Liver (tissue), 10 donors: ENCODE measurements at places on chromosomes 5 and 9. TPM values are rescaled to one million over a fixed set of nuclear protein-coding genes. Genes with fewer than 3 reads are reported as not detected.

Gene FLT4
- 8.7 TPM for total RNA-seq

- DNase-seq, result no peak
- no peak overlapping the region for H3K27ac ChIP-seq
- no peak overlapping the region for H3K4me3 ChIP-seq
- H3K36me3 ChIP-seq, result no peaks in the 10 kb centered on the region
These were observed 2.4 kb upstream of the DAB2 start for GRCh38 chr5:39427229-39427628.

Gene ANKRD31
- 0.05 TPM for total RNA-seq

Gene ANXA1
- total RNA-seq, result 15.6 TPM

Gene ADAMTS2
- 24.3 TPM for total RNA-seq

Gene FIBCD1
- not detected for total RNA-seq

Gene MRPL36
- 22.3 TPM for total RNA-seq

DNA sequence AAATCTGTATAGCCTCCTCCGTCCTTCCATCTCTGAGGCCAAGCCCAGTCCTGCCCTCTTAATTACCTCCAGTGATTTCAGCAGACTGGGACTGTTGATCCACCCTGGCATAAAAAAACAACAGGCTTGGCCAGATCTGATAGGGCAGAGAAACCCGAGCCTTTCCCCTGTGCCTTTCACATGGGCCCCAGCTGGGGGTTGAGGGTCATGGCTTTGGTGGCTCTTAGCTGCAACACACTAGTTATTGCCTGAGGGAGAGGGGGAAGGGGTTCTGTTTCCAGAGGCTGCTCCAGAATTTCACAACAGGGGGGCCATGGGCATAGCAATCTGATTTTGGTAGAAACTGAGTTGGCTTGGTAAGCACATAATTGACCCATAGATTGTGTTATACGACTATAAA, 21.2 kb upstream of the PANK3 start:
- peak overlapping the region; percentile 71 for H3K27ac ChIP-seq
- no peak overlapping the region for H3K4me3 ChIP-seq
- no peaks in the 10 kb centered on the region for H3K27me3 ChIP-seq
- H3K36me3 ChIP-seq, result no peaks in the 10 kb centered on the region
- peak; percentile 55 for DNase-seq
- H3K4me1 ChIP-seq, result peaks cover 33% of the 10 kb centered on the region

GRCh38 chr5:83331842-83332241, 139.7 kb upstream of the VCAN start:
- H3K4me1 ChIP-seq, result no peaks in the 10 kb centered on the region
- no peak overlapping the region for H3K27ac ChIP-seq
- no peak overlapping the region for H3K4me3 ChIP-seq
- DNase-seq, result no peak

- no peaks in the 10 kb centered on the region for H3K27me3 ChIP-seq
- peaks cover 18% of the 10 kb centered on the region for H3K4me1 ChIP-seq
- H3K27ac ChIP-seq, result no peak overlapping the region
- DNase-seq, result no peak
These were observed 41.4 kb downstream of the DUSP1 start for GRCh38 chr5:172729588-172729987.

Gene SSNA1
- total RNA-seq, result 29.8 TPM

Gene IL33
- 15.3 TPM for total RNA-seq

- no peak overlapping the region for H3K4me3 ChIP-seq
- H3K27me3 ChIP-seq, result no peaks in the 10 kb centered on the region
- H3K36me3 ChIP-seq, result no peaks in the 10 kb centered on the region
- H3K4me1 ChIP-seq, result no peaks in the 10 kb centered on the region
These were observed 23.4 kb downstream of the PCA3 start for GRCh38 chr9:76787677-76788076.

Gene PCA3
- total RNA-seq, result 0.33 TPM

- H3K4me3 ChIP-seq, result no peak overlapping the region
- H3K4me1 ChIP-seq, result peaks cover 7% of the 10 kb centered on the region
- no peaks in the 10 kb centered on the region for H3K27me3 ChIP-seq
- no peaks in the 10 kb centered on the region for H3K36me3 ChIP-seq
- H3K27ac ChIP-seq, result peak overlapping the region; percentile 85
These were observed 64.6 kb downstream of the ENC1 start for GRCh38 chr5:74575741-74576538.

DNA sequence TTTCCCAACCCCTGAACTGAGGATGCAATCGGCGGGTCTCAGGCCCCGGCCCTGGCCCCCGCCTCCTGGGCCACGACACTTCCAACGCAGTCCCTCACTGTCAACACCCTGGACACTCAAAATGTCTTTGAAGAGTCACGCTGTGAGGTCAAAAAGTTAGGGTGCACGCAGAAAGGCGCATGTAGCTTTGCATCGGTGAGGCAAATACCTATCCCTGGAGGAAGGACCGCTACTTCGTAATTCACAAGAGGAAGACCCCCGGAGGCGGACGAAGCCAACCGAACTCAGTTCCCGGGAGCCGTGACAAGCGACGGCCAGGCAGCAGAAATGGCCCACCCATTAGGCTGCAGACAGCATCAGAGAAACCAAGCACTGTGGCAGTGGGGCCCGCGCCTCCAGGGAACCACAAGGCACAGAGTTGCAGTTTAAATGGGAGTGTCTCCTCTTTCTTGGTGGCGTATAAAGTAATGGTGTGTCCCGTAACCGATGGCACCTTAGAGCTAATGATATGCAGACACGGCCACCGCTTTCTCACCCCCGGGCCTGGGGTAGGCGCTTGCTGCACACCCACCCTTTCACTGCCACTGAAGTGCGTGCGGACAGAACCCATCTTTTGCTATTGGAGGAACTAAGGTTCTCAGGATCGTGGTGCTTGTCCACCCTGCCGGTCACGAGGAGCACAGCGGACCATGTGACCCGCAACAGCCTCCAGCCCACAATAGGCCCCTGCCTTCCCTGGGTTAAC, 9.0 kb downstream of the ADAMTS2 start:
- peak overlapping the region; percentile 19 for H3K27ac ChIP-seq
- no peaks in the 10 kb centered on the region for H3K27me3 ChIP-seq
- DNase-seq, result no peak

DNA sequence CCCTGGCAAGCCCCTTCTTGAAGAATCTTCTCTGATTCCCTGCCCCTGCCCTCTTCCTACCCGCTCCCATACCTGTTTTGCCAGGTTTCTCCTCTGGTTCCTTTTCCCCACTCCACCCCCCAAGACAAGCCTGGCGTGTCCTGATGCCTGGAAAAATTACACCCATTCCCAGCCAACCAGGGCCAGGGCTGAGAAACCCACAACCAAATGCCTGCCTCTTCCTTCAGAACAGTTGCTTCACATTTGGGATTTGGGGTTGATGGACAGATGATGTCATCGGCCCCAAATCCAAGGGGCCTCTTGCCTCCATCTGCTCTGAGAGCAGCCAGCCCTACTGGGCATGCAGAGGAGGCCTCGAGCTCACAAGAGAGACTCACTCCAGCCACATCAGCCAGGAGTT, 8.8 kb upstream of the NEK6 start:
- no peaks in the 10 kb centered on the region for H3K4me1 ChIP-seq
- no peak overlapping the region for H3K4me3 ChIP-seq
- no peaks in the 10 kb centered on the region for H3K27me3 ChIP-seq
- no peaks in the 10 kb centered on the region for H3K36me3 ChIP-seq
- H3K27ac ChIP-seq, result no peak overlapping the region
